ENCODE measurements at places on chromosomes 13 and 19.

- no peak for DNase-seq
Observed at GRCh38 chr19:10433131-10433536, 12.8 kb downstream of the PDE4A start.

GRCh38 chr13:67119481-67119894 is 110.6 kb downstream of the PCDH9 start:
- DNase-seq = no peak

DNA sequence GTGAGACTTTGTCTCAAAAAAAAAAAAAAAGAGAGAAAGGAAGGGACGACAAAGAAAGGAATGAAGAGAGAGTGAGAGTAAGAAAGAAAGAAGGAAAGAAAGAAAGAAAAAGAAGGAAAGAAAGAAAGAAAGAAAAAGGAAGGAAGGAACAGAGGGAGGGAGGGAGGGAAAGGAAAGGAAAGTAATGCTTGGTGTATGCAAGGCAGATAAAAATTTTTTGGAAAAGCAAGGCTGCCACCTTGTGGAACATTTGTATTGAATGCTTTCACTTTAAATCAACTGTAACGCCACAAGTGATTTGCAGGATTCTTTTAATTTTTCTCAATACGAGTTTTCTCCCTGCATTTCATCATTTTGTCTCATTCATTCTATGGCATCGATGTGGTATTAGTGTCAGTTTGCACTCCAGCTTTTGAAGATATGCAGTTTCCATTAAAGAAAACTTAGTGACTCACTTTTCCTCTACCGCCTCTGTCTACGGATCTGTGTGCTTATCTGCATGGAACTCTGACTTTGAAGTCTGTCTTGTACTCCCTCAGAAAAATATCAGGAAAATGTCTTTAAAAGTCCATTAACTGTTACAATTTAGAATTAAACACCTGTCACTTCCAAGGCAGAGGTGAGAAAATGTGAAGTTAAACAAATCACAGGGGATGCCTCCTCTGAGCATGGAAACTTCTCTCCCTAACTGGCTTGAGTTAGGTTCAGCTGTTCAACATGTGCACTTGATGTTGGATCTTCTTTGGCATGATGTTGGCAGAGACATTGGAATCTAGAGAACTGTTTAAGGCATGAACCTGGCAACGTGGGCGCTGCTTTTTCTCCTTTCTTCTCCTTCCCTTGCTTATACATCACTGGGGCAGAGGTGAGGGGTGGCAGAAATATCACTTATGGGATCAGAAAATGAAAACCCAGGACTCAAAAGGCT is 20.0 kb upstream of the ZDHHC20 start:
- peak; percentile 78 for DNase-seq

DNA sequence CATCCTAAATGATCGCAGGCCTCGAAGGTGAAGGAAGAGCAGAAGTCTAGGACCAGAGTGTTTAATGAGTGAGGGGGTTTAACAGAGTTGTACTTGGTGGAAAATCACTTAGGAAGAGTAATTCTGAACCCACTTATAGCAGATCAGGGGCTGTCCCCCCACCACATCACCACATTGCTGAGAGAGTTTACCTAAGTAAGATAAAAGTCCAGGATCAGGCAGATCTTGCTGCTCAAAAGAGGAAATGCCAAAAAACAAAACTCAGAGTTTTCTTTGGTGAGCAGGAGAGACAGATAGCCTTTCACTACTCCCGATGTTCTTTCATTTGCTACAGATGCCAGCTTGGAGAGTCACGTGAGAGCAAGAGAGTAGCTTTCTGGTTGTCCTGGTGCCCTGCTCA is 15.4 kb downstream of the ZNF317 start:
- no peak for DNase-seq

DNA sequence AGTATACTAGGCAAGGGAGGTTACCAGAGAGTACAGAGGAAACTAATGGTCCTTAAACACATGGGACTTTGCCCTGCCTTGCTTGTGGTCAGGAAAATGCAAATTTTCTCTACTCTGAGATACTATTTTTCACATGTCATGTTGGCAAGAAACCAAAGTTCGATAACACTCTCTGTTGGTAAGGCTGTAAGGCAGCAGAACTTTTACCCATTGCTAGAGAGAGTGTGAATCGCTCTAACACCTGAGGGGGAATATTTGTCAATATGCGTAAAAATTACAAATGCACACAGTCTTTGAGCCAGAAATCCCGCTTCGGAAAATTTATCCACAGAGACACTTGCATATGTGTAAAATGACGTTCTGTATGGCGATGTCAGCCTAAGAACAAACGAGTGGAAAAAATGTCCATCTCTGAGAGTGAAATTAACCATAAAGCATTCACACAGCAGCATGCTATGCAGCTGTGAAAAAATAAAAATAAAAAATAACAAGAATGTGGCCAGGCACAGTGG is 9.5 kb upstream of the RFX1 start:
- DNase-seq = no peak

DNA sequence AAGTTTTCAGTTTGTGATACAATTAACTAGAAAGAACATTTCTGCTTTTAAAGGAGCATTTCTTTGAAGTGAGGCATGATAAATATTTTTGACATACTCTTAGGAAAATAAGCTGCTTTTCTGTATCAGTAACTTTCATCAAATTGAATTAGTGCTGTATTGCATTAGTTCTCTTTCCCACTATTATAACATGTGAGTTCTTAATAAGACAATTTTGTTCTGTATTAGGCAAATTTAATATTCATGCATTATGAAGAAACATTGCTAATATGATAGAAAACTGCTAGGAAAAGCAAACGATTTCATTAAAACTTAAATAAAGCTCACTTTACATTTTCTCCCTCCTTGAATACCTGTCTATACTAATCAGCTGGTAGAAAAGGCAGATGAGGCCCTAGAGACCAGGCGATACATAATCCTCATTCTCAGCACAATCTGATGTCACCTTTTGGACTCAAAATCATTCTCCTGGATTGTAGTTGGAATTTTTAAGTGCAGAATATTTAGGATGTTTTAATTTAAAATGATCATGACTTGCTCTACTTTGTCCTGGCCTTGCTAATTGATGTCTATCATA is 1636.8 kb downstream of the PCDH9 start:
- DNase-seq = no peak

GRCh38 chr13:62113179-62113578 is 697.5 kb upstream of the PCDH20 start:
- no peak for DNase-seq

DNA sequence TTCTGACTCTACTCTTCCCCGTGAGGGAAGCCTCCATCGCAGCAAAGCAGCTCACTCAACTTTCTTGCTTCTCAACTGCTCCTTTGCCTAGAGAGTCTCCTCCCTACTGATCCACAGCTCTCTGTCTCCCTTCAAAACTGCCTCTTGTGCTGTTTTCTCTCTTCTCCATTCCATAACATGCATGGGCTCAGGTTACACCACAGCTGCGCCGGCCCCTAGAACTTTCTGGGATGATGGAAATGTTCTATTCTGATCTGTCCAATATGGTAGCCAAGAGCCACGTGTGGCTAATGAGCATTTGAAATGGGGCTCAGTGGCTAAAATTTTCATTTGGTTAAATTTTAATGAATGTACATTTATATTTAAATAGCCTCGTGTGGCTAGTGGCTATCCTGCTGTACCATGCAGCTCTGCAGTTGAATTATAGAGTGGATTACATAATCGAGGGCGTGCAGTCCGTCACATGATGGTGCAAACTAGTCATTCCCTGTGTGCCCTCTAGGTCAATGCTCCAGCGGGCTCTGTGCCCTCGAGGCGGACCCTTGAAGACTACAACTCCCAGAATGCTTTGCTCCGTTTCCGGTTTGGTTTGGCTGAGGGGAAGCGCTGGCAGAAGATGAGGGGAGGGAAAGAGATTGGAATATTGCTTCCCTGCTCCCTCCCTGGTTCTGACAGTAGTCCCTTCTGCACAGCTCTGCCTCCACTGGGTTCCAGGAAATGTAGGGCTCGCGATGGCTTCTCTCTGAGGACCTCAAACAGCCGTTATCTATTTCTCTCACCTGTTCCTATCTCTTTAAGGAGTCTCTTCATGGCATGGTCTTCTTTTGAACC is 109.8 kb downstream of the CACNA1A start:
- DNase-seq = no peak

DNA sequence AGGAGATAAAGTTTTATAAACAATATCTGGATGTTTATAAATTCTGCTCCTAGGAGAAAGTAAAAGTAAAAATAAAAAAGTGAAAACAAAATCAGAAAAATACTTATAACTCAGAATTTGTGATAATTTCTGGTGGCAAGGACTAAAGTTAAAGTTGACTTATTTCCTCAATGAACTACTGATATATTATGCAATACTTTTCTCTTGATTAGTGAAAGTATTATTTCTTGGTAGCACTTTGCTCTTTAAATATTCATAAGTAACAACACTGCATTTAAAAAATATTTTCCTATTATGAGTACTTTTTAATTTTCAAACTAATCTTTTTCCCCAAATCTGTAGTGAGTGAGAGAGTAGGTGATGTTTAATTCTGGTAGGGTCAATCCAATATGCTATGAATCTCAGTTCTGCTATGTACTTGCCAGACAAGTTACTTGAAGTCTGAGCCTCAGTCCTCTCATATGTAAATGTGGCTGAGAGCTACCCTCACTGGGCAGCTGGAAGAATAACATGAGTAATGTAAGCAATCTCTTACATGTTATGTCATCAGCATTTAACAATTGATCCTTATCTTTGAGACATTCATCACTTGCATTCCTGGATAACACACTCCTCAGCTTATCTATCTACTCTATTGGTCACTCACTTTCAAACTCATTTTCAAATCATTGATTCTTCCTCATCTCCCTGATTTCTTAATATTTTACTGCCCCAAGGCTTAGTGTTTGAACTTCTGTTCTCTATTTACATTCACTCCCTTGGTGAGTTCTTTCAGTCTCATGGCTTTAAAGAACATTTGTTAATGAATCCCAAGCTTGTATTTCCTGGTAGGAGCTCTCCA is 239.0 kb downstream of the RGCC start:
- no peak for DNase-seq

DNA sequence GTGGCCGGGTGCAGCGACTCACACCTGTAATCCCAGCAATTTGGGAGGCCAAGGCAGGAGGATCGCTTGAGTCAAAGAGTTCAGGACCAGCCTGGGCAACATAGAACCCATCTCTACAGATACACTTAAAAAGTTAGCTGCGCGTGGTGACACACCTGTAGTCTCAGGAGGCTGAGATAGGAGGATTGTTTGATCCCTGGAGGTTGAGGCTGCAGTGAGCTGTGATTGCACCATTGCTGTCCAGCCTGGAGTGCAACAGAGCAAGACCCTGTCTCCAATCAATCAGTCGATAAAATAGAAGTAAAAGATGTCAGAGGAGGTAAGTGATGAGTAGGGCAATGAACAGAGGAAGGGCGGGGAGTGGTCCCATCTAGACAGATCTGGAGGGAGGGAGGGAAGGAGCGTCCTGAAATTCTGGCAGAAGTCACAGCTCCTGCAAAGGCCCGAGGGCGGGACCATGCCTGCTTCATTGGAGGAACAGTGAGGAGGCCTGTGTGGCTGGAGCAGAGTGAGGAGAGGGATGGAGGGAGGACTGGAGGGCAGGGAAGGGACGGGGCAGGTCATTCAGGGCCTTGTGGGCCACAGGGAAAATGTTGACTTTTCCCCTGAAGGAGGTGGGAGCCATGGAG is 9.7 kb downstream of the SMIM24 start:
- no peak for DNase-seq

- no peak for DNase-seq
Observed at GRCh38 chr13:104592127-104592526, 1525.9 kb upstream of the SLC10A2 start.

DNA sequence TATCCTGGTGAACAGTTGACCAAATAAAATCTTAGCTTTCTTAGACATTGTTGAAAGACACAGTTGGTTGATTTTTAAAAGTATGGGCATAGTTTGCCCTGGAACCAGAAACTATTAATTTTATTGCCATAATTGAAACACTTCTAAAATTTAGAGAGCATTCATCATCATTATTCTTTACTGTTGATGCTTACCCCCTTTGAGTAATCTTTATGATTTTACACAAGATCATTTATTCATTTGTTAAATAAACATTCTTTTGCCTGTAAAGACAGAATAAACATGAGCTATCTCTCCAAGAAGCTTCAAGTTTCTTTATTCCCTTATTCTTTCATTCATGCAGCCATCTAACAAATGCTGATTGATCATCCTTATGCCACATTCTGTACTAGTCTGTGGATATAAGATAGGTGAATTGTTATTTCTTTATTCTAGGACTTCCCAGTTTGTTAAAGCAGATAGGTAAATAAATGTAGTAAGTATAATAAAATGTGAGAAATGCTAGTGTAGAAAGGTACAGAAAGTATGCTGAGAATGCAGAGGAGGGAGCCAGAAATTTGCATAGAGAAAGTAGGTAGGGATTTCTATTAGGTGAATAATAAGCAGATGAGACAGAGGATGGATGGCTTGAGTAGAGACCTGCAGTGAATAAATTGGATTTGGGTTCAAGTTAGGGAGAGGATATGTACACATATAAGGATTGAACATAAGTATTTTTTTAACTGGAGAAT is 8.2 kb downstream of the SERTM1 start:
- DNase-seq = no peak

- no peak for DNase-seq
Observed at GRCh38 chr19:13119627-13120026, 1.6 kb downstream of the NACC1 start.

- no peak for DNase-seq
Observed at GRCh38 chr13:105638426-105638825, 897.0 kb downstream of the EFNB2 start.

GRCh38 chr19:7992575-7992974 is 12.9 kb downstream of the ELAVL1 start:
- no peak for DNase-seq

GRCh38 chr13:34993470-34993869 is 51.4 kb downstream of the NBEA start:
- DNase-seq = no peak

- no peak for DNase-seq
Observed at GRCh38 chr19:48230555-48231129, 25.1 kb downstream of the CARD8 start.

DNA sequence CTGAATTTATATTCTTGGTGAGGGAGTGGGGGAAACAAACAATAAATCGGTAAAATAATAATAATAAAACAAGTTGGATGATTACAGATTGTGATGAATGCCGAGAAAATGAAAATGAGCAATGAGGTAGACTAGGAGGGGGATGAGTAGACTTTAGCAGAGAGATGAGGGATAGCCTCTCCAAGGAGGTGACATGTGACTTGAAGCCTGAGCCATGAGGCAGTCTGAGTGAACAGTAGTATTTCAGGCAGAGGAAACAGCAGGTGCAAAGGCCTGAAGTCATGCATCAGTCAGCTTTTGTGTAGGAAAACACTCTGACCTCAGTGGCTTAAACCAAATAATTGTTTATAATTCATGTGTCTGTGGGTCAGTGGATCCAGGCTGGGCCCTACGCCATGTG is 4.6 kb downstream of the ZNF135 start:
- no peak for DNase-seq
